ENCODE measurements at places on chromosomes 2 and 18.

GRCh38 chr2:121363632-121364420 is 78.8 kb upstream of the TFCP2L1 start:
- no peak for DNase-seq

DNA sequence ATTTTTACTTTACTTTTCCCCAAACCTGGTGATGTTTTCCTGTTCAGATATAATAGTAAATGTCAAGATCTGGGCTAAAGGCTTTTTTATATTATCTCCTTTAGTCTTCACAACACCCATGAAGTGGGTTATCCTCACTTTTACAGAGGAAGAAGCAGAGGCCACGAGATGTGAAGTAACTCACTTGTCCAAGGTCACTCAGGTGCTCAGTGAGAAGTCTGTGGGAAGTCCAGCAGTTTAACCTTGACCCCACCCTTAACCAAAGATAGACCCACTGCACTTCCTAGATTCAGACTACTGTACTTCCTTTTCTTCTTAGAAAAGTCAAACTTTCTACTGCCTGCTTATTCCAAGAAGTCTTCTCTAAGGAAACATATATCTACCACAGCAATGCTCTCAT is 56.3 kb upstream of the STAT1 start:
- no peak for DNase-seq

GRCh38 chr18:23837591-23837990 is 148.3 kb downstream of the LAMA3 start:
- no peak for DNase-seq

DNA sequence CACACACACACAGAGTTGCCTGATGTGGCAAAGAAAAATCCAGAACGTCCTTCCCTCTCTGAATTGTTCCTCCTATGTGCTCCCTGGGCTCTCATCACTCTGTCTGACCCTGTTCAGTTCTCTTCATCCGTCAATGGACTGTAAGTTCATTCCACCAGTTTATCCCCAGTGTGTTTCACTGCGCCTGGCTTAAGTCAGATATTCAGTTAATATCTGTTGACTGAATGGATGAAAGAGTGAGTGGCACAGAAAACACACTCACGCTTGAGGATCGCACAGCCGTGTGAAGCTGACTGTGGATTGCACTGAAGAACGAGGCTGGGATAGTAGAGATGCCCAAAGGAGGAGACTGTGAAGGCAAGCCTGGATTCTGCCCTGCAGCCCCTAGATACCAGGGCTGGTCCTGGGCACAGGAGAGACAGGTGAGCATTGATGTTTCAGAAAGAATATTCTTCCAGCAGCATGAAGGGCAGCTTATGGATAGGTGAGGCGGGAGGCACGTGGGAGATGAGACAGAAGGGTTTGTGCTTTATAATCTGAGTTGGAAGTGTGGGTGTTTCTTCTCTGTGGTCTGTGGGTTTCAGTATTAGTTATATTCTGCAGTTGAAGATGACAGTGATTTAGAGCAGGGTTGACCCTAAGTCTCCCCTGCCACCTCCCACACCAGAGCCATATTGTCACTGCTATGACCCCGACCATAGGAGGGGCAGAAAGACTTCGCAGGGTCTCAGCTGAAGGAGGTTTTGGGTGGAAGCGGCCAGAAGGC is 129.9 kb downstream of the SOCS6 start:
- DNase-seq = no peak

GRCh38 chr2:66827851-66828250 is 392.9 kb downstream of the MEIS1 start:
- no peak for DNase-seq

GRCh38 chr2:150137338-150138069 is 350.0 kb downstream of the RND3 start:
- no peak for DNase-seq

- DNase-seq = peak; percentile 7
Measured at GRCh38 chr2:70258532-70258875, 567 bp downstream of the PCYOX1 start.

DNA sequence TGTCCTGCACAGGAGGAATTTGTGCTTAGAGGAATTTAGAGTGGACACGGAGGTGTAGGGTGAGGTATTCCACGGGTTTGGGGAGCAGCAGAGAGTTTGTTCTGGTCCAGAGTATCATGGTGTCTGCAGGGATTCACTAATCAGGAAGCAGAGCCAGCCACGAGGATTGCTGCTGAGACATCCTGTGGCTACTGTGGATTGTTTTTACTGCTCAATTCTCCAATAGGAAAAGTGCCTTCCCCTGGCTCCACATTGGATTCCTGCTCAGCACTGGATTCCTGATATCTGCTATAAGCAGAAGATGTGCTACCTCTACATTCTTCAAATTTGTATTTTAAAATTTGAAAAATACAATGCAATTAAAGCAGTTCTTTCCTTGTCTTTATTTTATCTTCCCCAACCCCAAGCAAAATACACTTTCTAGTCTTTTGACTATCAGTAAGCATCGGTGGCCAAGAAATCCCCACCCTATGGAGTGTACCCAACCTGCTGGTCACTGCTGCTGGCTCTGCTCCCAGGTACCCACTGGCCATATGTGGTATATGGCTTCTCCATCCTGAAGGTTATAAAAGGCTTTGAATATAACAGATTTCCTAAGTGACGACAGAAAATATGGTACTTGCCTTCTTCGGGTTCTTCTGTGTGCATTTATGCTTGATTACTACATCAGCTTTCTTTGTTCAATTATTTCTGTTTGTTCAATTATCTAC is 1403.0 kb upstream of the NXPH2 start:
- DNase-seq = no peak

- no peak for DNase-seq
Measured at GRCh38 chr18:69944436-69944835, 3.2 kb downstream of the CD226 start.

DNA sequence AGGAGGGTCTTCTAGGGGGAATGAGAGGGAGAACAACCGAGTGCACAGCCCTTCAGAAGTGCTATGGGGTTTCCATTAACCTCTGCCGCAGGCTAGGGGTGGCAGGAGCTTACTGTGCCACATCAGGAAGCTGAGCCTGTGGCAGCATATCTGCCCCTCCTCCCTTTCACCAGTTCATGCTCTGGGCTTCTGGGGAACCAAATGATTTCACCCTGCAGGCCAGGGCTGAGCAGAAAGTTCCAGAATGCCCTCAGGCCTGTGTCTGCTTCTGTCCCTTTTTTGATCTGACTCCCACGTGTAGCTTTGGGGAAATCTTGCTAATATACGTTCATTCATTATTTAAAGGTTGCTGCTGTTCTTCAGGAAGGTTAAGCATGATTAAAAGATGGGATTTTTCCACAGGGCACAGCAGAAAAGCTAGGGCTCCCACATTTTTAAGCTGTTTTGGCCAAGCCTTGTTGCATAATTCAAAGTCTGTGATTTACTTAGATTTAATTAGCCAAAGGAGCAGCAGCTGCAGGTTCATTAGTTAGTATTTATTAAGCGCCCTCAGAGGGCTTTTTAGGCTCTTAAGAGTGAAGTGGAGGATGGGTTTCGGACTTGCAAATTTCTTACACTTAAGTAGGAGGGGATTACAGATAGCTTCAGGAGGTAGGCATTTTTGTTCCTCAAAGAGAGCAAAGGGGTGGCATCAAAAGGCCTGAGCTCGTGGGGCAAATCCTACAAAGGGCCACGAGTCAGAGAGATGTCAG is 10.2 kb downstream of the TMEM247 start:
- no peak for DNase-seq

GRCh38 chr2:163856941-163857340 is 121.1 kb upstream of the FIGN start:
- no peak for DNase-seq

DNA sequence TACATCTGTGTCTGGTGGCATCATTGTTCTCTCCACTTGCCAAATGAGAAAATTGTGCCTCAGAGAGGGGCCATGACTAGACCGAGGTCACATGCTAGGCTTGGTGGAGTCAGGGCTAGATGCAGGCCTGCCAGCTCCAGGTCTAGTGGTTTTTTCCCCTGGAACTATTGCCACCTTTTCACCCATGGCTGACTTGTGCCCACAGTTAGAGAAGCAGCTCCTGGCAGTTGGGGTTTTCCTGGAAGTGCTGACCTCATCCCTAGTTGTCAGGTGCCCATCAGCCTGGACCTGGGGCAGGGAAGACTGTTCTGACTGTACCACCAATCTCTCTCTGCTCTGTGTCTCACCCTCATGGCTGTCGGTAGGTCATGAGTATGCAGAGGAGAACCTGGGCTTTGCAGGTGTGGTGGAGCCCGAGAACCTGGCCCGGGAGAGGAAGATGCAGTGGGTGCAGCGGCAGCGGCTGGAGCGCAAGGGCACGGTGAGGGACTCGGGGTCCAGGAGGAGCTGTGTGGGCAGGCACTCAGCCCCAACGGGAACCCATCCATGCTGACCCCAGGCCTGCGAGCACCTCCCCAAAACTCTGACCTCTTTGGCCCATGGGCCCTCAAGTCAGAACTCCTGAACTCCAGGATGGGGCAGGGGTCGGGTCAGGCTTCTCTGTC is 12.4 kb upstream of the CATIP start:
- DNase-seq = no peak

- DNase-seq = no peak
Measured at GRCh38 chr2:102698369-102699111, 63.3 kb upstream of the TMEM182 start.

DNA sequence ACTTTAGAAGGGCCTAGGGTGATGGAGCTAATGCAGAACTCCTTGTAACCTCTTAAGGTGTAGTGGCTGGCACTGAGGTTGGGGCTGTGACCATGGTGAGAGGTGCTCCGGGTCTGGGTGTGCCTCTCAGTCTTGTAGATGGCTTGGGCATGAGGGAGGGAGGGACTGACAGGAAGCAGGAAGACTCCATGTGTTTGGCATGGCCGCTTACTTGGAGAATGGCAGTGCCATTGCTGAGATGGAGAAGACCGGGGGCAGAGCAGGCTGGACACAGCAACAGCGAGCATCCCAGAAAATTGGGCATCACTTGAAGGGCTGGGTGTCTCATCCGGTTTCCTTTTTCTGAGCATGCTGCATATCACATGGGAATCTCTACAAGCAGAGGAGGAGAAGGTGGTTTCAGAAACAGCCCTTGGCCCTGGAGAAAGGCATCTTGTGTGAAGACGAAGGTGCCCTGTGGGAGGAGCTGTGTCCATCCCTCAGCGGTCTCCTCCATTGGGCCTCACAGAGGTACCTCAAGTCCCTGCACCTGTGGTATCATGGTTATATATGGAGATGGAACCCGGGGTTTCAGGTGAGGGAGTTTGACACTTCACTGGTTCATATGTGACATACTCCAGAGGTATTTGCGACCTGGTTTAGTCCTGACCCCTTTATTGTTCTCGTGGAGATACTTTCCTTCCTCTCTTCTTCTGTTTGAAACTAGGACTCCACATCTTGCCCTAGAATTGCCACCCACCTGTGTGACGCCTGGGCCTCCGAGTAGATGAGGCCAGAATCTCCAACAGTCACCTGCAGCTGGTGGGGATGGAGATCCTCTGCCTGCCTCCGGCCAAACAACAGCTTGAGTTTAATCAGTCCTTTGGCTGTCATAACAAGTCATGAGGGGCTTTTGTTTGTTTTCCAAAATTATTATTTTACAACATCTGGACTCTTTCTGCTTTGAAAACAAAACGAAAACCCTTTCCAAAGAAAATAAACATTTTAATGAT is 45.6 kb downstream of the INPP4A start:
- no peak for DNase-seq

DNA sequence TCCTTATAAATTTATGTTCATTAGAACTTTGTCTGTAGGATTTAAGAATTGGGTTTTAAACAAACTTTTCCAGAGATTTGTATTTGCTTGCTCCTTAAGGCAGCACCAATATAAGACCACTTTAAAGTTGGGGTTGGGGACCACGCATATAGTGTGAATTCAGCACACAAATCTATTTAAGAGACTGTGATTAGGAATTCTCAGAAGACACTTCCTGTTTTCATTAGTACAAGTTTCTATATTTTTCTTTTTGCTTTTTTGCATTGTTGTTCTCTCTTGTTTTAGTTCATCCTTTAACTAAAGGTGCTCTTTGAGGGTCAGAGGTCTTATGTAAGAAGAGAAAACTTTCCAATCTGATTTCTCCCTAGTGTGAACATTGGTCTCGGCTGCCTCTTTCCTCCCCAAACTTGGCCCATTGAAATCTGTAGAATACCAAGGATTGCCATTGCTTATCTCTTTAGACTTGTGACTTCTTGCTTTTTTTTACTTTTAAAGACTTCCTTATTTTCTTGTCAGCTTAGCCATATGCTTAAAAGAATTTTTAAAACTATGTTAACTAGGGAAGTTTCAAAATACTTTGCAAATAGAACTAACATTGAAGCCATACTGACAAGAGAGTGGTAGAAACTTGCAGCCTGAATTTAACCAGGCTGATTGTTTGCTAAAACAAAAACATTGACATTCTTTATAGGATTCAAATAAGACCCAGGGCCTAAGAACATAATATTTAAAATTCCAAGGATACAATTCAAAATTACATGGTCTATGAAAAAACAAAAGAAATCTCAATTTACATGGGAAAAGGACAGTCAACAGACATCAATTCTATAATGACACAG is 264.1 kb upstream of the FN1 start:
- DNase-seq = no peak

DNA sequence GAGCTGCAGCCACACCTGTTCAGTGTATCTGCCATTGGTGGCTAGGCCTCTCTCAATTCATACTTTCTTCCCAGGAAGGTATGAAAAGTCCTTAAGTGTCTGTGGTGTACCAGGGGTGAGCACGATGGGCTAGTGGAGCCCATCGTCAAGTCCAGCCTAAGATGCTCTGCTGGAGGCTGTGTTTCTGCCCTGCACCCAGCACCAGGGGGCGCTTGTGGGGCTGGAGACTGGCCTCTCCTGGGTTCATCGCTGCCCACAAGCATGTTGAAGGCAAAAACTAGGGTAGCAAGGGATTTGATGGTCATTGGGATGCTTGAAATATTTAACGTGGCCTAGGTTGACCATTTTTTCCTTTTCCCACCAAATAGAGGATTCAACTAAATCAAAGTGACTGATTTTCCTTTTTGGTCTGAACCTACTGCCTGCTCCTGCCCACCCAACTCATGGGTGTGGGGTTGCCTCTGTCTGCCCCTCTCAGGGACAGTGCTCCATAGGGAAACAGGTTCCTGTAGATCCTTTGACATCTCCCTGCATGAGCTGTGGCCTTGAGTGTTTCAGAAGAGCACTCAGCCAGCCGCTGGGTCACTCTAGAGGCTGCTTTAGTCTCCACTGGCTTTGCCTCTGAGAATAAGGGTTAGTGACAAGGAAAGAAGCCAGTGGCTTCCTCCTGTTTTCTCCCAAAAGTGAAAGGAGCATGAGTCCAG is 59.0 kb downstream of the TPGS2 start:
- no peak for DNase-seq

DNA sequence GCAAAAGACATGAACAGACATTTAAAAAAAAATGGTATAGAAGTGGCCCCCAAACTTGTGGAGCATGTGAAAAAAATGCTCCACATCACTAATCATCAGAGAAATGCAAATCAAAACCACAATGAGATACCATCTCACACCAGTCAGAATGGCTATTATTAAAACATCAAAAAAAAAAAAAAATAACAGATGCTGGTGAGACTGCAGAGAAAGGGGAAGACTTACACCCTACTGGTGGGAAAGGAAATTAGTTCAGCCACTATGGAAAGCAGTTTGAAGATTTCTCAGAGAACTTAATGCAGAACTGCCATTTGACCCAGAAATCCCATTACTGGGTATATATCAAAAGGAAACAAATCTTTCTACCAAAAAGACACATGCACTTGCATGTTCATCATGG is 164.8 kb downstream of the RIT2 start:
- no peak for DNase-seq

GRCh38 chr2:234164493-234165413 is 114.3 kb downstream of the SPP2 start:
- DNase-seq = no peak

GRCh38 chr2:145644820-145645302 is 1124.9 kb upstream of the ZEB2 start:
- DNase-seq = no peak
